CD8-positive, alpha-beta T cell (primary cell): ENCODE measurements at places on chromosomes 11 and 22.

DNA sequence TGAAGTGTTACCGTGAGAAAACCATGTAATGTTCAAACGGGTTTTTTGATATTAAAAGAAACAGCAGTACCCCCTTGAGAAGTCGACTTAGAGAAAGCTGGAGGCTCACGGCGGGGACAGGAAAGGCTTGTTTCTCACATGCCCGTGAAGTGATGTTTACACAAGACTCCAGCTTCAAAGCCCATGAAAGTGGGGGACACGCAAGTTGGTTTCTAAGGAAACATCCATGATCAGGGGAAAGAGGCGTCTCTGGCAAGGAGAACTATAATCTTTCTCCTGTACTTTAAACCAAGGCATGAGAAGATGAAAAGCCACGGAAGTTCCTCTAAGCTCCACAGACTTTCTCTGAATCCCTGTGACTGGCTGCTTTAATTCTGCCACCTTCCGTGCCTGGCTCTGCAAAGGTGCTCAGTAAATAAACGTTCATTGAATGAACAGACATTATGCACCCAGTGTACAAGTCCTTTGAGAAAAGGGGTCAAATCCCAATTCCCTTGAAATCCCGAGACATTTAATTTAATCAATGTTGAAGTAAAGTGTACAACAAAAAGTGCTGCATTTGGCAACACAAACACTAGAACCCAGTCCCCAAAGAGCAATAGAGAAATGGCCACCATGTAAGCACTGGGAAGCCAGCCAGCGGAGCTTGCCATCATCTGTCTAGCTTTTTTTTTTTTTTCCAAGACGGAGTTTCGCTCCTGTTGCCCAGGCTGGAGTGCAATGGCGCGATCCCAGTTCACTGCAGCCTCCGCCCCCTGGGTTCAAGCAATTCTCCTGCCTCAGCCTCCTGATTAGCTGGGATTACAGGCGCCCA is 58.7 kb downstream of the AHNAK start:
- DNase-seq, result no peak

- DNase-seq, result no peak
Observed at GRCh38 chr11:74487875-74488274, 5.6 kb downstream of the LIPT2 start.

DNA sequence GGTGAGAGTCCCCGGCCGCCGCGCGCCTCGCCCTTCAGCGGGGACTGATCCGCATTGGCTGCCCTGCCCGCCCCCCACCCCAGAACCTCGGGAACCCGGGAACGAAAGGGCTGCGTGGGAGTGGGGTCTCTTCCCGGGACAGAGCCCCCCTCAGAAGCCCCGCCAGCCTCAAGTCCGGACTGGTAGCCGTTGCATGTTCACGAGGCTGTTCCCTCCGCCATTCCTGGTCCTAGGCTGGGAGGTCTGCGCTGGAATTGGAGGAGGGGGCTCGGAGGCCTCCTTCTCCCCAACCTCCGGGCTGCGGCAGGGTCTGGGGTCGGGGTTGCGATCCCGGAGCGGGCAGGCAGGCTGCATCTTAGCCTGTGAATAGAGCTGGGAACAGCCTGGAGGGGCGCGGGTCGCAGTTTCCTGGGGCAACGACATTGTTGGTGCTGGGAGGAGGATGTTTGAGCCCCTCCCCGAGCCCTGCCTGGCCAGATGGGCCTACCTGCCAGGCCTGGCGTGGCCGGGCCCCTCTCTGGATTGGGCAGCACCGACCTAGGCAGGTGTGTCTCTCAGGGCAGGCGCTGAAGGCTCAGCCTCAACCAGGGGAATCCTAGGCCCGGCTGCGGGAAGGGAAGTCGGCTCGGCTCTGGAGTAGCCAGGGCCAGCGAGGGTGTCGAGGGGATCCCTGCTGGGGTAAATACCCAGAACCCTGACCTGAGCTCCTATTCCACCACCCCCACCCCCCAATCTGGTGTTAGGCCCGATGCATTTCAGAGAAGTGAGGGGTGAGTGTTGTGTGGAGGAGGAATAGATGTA is 670 bp downstream of the MAPK8IP1 start:
- no peak for DNase-seq

DNA sequence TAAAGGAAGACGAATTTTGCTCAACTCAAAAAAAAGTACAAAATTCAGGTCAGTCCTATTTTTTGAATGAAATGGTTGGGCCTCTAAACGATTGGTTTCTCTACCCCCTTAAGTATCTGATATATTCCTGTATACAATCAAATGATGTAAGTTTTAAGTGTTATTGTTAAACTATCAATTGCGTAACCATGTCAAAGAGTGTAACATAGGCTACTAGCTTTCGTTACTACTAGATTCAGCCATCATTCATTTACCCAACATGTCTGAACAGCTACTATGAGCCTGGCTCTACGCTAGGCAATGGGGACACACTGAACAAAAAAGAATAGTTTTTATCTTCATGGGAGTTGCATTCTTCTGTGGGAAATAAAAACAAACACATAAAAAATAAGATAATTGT is 3.3 kb downstream of the RAB6A start:
- DNase-seq, result no peak

DNA sequence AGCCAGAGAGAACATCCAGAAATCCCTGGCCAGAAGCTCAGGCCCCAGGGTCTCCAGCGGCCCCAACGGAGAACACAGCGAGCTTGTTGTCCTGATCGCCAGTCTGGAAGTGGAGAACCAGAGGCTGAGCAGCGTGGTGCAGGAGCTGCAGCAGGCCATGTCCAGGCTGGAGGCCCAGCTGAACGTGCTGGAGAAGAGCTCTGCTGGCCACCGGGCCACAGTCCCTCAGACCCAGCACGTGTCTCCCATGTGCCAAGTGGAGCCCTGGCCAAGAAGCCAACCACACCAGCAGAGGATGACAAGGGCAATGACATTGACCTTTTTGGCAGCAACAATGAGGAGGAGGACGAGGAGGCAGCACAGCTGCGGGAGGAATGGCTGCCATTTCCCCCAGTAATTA is 20.6 kb upstream of the SCGB1D1 start:
- DNase-seq, result no peak

DNA sequence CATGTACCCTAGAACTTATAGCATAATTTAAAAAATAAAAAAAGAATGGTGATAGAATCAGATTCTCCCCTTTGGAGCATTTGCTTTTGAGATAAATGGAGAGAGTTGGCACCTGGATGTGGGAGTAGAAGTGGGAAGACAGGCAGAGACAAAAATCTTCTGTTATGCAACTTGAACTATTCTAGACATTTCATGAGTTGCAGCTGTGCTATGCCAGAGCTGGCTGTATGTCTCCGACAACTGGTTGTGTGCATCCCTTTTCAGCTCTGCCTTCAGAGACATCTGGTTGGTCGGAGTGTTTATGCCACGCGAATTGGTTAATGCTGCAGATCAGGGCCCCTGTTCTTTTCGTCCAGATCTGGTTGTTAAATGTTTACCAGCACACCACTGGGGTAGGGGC is 161.3 kb downstream of the JRKL start:
- no peak for DNase-seq
